Retinal pigment epithelial cell (primary cell): ENCODE measurements at places on chromosomes 3 and 15.
A peak's percentile ranks its signal among the peaks of the same experiment; 100 is the strongest.

- DNase-seq: peak; percentile 19
Observed at GRCh38 chr3:143975554-143976152, 4.0 kb downstream of the DIPK2A start.

DNA sequence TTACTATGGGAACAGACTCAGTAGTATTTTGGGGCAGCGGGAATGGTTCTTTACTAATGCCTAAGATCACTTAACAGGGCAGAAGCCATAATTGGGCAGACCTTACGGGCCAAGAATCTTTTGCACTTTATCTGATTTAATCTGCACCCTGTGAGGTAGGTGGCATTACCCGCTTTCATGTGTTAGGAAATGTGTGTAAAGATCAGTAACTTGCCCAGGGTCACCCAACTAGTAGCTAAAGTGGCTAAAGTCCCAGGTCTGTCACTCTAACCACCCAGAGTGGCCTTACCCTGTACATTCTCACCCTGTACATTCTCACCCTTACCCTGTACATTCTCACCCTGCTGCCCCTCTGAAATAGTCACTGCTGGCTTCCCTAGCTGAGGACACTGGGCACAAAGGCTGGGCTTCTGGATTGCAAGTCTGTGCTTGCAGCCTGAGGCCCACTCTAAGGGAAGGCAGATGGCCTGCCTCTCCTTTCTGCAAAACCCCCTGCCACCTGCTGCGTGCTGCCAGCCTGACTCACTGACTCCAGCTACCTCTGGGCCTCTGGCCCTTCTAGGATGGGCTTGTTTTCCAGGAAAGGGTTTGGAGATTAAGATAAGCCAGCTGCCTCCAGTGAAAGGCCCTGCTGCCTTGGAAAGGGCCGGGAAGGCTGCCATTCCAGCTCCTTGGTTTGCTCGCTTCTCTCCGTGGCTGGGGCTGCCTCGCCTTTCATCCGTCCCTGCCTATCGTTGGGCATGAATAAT, 37.5 kb upstream of the MYZAP start:
- DNase-seq: peak; percentile 56

GRCh38 chr3:49165771-49166751, at the start of gene CCDC71:
Gene CCDC71, minus strand, starts transcription at chr3:49166331. Its CDS starts 2,123 bp downstream, at chr3:49164208.
- DNase-seq: no peak

- DNase-seq: no peak
Observed at GRCh38 chr3:30203301-30203700, 403.1 kb upstream of the TGFBR2 start.

DNA sequence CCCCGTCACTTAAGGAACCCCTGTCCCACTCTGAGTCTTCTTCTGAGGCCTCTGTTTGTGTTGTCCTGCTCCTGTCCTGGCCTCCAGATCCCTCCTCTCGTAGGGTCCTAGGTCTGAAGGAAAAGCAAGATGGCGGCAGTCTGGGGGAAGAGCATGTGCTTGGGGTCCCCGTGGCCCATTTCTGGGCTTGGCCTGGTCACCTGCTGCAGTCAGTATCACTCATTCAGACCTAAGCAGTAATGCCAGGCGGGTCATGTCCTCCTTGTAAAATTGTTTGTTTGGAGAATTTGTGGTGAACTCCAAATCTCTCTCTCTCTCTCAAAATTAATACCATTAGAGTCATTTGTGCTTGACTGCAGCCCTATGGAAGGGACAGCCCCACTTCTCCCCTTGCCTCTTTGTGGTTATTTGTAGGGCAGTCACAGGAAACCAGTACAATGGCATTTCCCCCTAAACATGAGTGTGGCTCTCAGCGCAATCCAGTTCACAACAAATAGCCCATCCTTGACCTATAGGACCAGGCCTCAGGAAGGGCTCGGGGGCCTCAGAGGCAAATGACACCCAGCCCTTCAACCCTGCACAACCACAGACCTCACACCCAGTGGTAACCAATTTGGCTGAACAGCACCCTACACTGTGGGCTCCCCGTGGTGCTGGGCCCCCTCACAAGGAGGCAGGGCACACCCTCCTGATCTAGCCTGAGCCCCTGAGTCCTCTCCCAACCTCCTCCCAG, 173.5 kb downstream of the OR4M2 start:
- no peak for DNase-seq
